ENCODE measurements at places on chromosomes 1 and 21.

DNA sequence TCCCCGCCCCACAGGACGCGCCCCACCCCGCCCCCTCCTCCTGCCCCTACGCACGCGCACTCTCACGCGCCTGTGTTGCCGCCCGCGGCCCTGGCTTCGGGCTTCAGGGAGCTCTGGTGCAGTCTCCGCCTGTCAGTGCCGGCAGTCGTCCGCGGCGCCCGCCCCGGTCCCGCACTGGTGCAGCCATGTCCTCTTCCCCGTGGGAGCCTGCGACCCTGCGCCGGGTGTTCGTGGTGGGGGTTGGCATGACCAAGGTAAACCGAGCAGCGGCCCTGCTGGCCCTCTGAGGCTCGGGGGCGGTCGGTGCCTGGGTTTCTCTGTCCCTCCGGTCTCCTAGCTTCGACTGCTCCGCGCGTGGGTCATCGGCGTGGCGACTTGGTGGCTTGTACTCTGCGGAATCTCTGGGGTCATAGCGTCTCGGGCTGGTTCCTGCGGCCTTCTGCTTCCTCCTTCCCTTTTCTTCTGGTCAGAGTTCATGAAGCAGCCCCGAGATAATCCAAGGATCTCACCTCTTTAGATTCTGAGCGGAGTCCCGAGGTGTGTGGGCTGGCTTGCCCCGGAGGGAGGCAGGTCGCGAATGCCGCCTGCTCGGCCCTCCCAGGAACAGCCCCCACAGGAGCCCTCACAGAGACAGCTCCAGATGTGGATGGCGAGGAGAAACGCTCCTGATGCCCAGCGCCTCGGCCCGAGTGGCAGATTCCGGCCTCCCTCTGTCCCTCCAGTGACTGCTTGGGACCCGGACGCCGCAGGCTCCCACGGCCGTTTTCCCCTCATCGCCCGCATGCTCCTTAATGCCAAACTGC lies at the start of gene SCP2:
Gene SCP2, plus strand, starts transcription at position 65 of the 803 bp plus-strand sequence. Its CDS starts 121 bp downstream, at position 186.
- peak; percentile 81 for DNase-seq

DNA sequence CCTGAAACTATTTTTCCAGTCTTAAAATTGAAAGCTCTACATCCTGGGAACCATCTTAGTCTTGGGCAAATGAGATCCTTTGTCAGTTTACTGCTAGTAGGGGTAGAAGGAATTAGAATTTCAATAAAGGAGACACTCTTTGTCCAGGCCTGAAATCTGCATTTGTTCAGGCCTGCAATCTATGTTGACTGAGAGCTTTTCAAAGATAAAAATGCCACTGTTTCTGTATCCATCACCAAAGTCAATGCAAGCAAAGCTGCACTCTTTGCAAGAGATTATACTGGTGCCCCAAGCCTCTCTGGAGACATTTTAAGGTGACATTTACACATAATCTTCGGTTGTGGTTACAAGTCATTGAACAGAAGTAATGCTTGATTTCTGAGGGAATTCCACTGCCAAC lies 135.7 kb downstream of the CTH start:
- DNase-seq: no peak

- DNase-seq: no peak
Measured at GRCh38 chr1:73910466-73910865, 287.5 kb downstream of the LRRIQ3 start.

- peak; percentile 14 for DNase-seq
Measured at GRCh38 chr1:43238085-43238484, 31.7 kb upstream of the TMEM125 start.

DNA sequence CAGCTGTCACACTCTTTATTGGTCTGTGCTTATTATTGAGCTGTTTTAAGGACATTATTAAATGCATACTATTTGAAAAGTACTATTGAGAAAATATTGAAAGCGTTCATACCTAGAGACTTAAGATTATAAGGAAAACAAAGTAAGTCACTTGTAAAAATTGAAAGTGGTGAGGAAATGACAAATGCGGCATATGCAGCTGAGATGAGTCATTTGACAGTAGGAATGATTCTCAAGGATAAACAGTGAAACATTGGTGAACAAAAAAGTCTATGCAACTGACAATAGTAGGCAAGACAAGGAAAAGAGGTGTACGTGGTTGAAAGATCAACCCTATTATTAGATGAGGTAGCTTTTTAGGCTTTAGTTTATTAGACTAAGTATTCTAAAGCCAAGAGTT lies 82.6 kb upstream of the MAP10 start:
- no peak for DNase-seq

DNA sequence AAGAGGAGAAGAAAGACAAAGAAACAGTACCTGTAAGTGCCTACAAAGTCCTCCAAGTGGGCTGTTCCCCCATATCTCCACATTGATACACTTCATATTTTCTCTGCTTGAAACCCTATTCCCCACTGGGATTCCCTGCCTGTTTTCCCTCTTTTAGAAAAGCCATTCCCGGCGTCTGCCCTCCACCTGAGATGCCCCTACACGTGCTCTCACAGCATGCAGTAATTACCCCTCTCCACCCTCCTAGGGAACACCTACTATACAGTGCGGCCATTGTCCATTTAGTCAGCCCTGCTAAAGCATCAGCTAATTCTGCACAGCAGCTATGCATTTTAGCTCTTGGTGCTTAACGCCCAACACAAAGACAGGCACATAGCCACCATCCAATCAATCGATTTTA lies 135.7 kb upstream of the TIAM1 start:
- no peak for DNase-seq

- no peak for DNase-seq
Measured at GRCh38 chr1:65491472-65491871, 71.0 kb downstream of the LEPR start.

DNA sequence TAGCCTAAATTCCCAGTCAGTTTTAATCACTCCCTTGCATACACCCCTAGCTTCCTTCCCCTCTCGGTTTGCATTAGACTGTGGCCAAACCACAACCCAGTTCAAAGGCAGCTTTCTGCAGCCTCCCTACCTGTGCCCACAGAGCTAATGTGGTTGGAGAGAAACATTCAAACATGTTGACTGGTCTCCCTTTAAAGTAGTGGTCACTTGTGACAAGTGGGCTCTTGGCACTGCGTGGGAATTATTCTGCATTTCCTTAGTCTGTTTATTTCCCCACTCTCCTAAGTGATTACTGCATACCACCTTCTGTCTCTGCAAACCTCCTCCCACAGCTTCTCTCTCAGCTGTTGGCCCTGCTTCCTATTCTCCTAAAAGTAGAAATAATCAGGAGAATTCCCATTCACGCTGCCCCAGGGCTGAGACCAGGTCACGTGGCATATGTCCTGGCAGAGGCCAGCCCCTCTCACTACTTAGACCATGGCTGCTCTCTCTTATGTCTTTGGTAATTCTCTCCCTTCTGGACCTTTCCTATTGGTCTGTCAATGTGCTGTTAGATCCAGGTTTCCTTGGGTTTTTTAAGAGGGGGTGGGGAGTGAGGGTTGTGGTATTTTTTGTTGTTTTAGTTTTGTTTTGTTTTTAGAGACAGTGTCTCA lies 38.4 kb upstream of the CD101 start:
- peak; percentile 33 for DNase-seq

- DNase-seq: no peak
Measured at GRCh38 chr1:232620356-232620969, 9.5 kb downstream of the SIPA1L2 start.

DNA sequence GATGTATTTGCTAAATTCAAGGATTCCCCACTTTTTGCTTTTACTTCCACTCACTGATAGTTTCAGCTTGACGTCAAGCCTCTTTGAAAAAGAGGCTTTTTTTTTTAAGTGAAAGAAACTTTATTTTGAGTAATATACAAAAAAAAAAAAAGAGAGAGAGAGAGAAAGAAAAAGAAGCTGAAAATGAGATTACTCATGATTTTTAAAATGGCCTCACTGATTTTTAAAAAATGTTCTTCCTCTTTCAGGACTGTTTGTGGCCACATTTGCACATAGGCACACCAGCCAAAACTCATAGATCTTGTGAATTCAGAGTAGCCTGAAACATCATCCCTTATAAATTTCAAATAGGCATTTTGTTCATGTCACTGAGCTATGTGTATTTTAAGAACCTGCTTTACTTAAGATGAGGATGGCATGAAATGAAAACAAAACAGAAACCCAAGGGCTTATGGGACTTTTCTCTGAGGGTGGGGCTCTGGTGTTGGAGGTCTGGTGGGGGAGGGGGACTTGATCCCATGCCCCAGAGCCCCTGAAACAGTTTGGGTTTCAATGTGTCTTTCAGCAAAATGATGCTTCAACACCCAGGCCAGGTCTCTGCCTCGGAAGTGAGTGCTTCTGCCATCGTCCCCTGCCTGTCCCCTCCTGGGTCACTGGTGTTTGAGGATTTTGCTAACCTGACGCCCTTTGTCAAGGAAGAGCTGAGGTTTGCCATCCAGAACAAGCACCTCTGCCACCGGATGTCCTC lies 6.1 kb downstream of the ATF3 start:
- DNase-seq: peak; percentile 16

DNA sequence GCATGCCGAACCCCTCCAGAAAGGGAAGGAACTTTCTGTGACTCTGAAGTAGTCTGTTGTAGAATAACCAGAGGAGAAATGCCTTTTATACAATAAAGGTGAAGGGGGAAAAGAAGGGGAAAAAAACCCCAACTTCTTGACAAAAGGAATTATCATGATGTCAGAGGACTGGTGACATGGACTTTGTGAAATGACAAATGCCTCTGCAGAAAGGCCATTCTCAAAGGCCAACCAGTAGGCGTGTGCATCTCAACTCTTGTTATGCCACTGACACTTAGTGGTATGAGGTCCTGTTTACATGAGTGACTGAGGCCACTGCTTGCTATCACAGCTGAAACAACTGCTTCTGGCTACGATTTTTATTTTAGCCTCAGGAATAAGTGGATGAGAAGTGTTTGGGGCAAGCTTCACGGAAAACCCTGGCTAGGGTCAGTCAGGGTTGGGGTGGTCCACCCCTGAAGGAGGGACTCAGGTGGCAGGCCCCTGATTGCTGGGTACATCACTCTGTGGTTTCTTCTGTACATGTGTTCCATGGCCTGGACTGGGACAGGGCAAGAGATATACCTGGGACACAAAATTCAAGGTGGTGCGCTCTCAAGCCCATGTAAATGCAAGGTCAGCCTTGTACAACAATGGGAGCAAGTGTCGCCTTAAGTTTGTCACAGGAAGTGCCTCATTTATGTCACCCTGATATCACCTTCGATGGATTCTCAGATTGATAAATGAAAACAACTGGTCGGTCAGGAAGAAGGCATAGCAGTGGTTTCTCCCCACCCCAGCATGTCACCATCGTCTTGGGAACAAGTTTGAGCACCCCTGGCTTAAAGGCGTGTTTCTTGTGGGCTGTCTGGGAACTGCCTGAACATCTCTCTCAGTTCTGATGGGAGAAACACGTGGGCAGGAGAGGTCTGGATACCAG lies 12.4 kb downstream of the RUNX1 start:
- no peak for DNase-seq

DNA sequence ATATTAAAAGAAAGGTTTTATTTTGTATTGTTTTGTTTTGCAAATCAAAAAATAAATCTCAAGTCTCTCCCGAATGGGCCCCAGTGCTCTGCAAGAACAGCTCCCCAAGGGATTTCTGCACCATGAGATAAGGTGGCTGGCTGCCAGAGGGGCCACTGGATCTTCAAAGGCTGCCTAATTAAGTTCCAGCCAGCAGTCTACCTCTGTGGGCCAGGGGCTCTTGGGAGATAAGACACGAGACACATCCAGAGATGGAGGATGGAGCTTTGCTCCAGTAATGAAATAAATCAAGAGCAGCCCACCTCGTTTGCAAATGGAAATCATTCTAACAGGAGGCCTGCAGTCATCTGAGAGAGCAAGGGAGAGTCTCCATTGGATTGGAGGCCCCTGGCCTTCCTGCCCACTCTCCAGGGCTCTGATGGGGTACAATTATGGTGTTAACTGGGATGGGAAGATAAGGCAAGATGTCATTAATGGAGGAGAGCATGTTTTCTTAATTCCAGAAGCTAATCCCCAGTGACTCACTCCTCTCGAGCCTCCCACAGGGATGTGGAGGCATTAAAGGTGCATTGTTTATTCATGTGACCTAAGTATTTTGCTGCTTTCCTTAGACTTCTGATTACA lies 155.2 kb upstream of the KAZN start:
- DNase-seq: no peak

DNA sequence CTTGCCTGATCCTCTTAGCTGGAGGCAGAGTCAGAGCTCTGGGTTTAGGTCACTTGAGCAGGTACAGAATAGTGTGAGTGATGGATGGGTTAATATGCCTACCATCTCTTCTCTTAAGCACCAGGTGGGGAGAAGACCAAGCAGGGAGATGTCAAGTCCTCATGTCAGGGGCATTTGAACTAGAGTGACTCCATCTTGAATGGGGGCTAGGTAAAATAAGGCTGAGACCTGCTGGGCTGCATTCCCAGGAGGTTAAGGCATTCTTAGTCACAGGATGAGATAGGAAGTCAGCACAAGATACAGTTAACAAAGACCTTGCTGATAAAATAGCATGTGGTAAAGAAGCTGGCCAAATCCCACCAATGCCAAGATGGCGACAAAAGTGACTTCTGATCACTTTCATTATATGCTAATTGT lies 77.4 kb upstream of the BTG3 start:
- no peak for DNase-seq

DNA sequence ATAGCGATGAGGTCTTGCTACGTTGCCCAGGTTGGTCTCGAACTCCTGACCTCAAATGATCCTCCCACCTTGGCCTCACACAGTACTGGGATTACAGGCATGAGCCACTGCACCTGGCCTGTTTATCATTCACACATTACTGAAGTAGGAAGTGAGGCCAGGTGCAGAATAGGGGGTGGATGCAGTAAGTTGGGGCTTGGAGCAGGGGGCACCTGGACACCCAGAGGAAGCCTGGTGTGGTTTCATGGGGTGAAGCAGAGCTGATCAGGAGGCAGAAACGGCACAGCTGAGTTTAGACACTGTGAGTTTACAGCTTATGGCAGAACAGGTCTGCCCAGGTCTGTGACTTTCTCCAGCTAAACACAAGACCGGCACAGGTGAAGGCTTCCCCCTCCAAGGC lies 4.9 kb downstream of the CDA start:
- no peak for DNase-seq

Measured in CD4-positive, alpha-beta T cell treated with Interleukin-21 for 1 hour (primary cell).